Activated CD4-positive, CD25-positive, alpha-beta regulatory T cell treated with anti-CD3 and anti-CD28 coated beads, Interleukin-2, amount 50 U/mL, for 16 hours (primary cell): ENCODE measurements at places on chromosomes 13 and 19.

GRCh38 chr19:27741236-27741635, 1471.7 kb downstream of the UQCRFS1 start:
- DNase-seq: no peak

DNA sequence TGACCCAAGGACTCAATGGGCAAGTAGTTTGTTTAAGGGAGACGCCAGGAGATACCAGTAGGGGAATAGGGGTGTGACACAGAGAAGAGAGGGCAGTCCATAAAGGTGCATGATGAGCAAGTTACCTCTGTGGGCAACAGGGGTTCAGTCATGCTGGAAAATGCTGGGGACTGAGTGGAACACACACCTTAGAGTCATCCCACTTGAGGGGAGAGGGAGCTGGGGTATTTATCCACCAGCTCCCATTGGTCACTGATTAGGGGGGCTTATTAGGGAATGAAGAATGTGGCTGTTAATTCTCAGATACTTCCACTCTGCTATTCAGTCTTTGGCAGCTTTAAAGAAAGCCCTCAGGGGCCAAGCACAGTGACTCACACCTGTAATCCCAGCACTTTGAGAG, 67.5 kb upstream of the MRI1 start:
- no peak for DNase-seq

DNA sequence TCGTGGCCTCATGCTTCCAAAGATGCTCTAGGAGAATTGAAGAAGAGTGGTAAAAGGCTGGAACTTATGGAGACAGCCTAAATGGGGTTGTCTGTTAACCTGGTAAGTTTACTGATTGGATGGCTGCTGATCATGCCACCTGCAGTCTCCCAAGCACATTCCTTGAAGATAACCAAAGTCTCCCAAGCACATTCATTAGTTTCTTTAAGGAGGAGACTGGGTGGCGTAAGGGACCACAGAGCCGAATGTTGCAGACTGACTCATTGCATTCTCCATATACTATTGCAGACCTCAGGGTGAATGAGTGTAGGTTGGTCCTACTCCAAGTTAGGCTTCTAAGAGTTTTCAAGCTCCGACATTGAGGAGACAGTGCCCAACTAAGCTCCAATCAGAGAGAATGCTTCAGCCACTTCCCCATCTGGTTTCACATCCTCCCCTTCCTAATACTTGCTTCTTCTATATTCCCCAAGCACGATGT, at the start of gene IGFL3:
IGFL3 (minus strand) TSS at position 51 of the 478 bp plus-strand sequence; CDS start at position 12, 39 bp downstream.
- no peak for DNase-seq

GRCh38 chr19:28680111-28680510, 532.8 kb downstream of the UQCRFS1 start:
- no peak for DNase-seq

- no peak for DNase-seq
Observed at GRCh38 chr13:93146584-93147297, 79.9 kb upstream of the GPC6 start.

DNA sequence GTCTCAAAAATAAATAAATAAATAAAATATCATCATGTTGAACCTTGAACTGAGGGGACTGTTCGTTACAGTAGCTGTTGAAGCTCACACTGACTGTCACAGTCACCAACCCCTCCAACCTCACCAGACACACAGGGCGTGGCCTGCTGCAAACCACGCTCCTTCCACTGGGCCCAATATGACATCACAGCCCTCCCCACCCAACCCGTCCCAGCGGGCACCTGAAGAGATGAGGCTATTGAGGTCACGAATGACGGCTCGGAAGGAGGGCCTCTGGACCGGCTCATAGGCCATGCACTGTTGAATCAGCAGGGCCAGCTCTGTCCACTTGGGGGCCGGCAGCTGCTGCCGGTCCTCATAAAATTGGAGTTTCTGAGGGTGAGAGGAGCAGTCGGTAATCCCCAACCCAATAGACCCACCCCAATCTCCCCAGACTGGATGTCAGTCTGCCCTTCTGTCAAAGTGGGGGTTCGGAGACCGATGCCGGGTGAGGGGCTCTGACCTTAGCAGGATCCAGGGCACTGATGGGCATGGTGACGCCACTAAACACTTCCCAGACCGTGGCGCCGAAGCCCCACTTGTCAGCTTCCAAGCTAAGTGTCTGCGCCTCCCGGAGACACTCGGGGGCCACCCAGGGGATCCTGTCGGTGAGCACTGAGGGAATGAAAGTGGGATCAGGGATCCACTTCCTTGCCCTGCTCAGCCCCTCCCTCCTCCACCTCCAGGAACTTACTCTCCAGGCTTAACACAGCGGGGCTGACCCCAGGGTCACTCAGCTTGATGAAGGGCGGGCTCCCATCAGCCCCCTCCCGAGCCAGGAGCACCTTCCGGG, 13.2 kb downstream of the JAK3 start:
- DNase-seq: no peak

DNA sequence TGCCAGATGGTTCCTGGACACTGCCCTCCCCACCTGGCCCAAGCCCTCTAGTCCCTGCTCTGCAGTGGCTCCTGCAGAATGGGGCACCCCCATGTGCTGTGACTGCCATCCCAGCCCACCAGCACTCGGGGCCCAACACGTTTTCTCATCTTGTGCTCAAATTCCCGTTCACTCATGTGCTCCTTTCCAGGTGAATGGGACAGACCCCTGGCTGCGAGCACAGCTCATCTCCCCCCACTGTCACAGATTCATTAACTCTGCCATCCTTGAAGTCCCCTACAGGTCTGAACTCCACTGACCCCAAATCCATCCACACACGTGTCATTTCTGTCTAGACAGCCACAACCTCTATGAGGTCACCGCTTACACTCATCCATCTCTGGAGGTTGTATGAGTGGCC, 23.6 kb downstream of the TUBA3C start:
- DNase-seq: no peak

DNA sequence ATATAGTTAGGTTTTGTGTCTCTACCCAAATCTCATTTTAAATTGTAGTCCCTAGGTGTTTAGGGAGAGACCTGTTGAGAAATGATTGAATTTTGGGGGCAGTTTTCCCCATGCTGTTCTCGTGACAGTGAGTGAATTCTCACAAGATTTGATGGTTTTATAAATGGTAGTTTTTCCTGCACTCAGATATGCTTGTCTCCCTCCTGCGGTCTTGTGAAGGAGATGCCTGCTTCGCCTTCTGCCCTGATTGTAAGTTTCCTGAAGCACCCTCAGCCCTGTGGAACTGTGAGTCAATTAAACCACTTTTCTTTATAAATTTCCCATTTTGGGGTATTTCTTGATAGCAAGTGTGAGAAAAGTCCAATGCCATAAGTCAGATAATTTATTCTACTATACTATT, 1977.5 kb upstream of the PCDH20 start:
- no peak for DNase-seq

GRCh38 chr19:10808937-10809649, 26.9 kb downstream of the TMED1 start:
- no peak for DNase-seq

DNA sequence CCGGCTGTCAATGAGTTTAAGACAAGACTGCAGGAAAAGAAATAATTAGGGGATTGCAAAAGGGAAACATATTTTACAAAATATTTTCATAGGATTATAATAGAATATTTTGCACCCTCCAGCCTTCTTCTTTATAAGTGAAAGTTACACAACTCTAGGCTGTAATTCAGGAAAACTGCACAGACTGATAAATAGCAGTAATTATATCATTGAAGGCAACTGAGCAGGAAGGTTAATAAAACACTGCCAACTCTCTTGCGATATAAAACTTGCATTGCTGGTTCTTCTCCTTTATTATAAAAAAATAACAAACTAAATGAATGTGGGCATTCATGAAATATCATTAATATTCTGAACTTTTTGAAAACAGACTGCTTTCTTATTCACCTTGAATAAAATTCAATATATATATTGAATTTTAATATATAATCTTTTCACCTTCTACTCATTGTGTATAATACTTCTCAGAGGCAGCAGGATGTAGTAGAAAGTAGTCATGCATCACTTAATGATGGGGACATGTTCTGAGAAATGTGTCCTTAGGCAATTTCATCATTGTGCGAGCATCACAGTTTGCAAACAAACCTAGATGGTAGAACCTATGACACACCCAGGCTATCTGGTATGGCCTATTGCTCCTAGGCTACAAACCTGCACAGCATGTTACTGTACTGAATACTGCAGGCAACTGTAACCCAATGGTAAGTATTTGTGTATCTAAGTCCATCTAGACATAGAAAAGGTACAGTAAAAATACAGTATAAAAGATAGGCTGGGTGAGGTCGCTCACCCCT, 24.9 kb upstream of the STARD13 start:
- DNase-seq: no peak

DNA sequence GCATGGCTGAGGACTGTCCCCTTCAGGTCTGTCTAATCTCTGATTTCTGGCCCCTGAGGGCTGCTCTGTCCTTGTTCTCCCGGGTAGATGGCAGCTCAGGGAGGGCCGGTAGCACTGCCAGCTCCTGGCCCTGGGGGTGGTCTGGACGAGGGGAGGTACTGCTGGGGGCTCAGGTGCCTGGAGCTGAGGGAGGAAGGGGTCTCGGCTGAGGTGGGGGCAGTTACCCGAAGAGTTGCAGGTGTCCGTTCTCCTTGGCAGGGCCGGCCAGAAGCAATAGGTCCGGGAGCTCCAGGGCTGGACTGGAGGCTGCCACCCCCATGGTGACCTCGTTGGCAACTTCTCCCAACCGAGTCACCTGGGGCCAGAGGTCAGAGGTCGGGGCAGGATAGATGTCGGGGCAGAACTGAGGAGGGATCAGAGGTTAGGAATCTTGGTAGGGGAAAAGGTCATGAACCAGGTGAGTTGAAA, 1.2 kb upstream of the EMC10 start:
- no peak for DNase-seq

GRCh38 chr13:77985866-77986636, 67.4 kb upstream of the EDNRB start:
- DNase-seq: no peak

- DNase-seq: no peak
Observed at GRCh38 chr19:57047743-57048142, 72.0 kb upstream of the USP29 start.

- DNase-seq: no peak
Observed at GRCh38 chr19:28288572-28289264, 924.2 kb downstream of the UQCRFS1 start.

DNA sequence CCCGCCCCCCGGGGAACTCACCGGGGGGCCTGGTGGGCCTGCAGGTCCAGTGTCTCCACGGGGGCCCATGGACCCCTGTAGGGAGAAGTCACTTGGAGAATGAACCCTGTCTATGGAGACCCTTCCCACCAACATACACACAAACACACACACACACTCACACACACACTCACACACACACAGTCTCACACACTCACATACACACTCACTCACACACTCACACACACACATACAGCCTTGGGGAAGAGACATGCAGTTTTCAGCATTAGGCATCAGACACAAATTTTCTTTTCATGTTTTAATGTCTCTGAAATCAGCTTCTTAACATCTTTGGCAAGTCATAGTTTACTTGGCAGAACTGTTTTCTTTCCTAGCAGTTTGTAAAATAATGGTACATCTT, 31.0 kb upstream of the OLFM2 start:
- no peak for DNase-seq

GRCh38 chr13:39073983-39074382, 35.7 kb downstream of the NHLRC3 start:
- DNase-seq: no peak

- no peak for DNase-seq
Observed at GRCh38 chr13:46556418-46556779, 3.4 kb downstream of the LRCH1 start.

- DNase-seq: no peak
Observed at GRCh38 chr13:112990783-112991182, 21.8 kb downstream of the MCF2L start.

DNA sequence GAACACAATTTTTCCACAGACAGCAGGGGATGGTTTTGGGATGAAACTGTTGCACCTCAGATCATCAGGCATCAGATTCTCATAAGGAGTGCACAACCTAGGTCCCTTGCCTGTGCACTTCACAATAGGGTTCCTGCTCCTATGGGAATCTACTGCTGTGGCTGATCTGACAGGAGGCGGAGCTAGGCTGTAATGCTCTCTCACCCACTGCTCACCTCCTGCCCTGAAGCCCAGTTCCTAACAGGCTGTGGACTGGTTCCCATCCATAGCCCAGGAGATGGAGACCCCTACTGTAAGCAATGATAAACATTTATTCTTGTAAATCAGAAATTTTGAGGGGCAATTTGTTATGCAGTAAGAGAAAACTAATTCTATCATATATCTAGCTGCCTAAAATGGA, 1234.7 kb downstream of the SLITRK1 start:
- DNase-seq: no peak

DNA sequence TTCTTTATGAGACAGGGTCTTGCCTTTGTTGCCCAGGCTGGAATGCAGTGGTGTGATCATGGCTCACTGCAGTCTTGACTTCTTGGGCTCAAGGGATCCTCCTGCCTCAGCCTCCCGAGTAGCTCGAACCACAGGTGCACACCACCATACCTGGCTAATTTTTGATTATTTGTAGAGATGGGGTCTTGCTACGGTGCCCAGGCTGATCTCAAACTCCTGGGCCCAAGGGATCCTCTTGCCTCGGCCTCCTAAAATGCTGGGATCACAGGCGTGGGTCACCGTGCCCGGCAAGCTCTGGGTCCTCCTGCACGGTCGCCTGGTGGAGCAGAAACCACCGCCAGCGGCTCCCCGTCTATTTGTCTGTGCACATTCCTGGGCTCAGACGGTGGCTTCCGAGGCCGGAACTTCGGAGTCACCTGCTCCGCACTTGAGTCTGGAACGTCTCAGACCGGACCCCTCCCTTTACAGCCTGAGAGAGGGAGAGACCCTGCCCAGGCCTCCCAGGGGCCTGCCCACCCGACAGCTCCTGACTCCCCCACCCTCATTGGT, 22.2 kb downstream of the EFNA2 start:
- no peak for DNase-seq

DNA sequence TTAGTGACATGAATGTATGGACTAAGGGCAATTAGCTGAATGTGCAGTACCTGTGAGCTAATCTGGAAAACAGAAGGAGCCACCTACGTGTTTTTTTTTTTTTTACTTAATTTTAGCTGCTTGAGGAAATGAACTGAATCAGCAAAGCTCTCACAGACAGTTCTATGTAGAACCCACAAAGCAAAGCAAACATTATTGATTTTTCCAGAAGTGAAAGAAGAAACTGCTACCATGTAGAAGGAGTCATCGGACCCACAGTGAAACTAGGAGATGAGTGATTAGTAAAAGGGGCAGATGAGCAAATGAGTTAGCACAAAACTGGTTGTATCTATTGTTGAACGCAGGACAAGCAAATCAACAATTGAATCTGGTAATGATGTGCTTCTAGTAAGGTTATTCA, 94.1 kb upstream of the SLC7A1 start:
- no peak for DNase-seq

GRCh38 chr19:10747674-10748073, 29.8 kb downstream of the DNM2 start:
- no peak for DNase-seq

- no peak for DNase-seq
Observed at GRCh38 chr13:57123681-57124080, 17.0 kb upstream of the PRR20A start.

GRCh38 chr19:41144403-41144802, 30.2 kb downstream of the CYP2F1 start:
- peak; percentile 80 for DNase-seq
